ENCODE measurements at places on chromosomes 7 and 10. TPM values are rescaled to one million over a fixed set of nuclear protein-coding genes. Genes with fewer than 3 reads are reported as not detected.

DNA sequence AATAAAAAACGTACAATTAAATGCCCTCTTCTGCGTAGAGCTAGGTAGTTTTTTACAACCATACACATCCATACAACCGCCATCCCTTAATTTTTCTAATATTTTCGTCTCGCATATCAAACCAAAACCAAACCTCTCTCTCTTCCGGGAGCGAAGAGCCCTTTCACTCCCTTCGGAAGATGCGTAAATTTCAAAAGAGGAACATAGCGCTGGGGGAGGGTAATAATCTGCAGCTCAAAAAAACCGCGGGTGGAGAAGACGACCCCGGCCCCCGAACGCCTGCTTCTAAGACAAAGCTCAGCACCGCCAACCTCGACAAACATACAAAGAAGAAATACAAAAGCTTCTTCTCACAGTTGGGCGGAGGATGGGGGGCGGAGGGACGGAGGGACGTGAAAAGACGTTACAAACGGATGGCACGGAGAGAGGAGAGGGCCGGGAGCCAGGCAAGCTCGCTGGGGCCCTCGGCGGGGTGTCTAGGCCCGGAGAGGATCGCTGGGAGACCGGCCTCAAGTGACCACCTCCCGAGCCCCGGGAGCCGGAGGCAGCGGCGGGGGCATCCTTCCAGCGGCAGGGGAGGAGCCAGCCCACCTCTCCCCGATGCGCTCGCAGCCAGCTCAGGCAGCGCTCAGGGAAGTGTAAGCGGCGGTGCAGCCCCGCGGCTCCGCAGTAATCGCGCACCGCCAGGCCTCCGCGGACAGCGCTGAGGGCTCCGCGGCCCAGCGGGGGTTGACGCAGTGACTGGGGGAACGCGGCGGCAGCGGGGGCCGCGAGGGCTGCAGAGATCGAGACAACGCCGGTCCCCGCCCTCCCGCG is 851 bp downstream of the MKRN1 start:
- DNase-seq, result peak; percentile 39

DNA sequence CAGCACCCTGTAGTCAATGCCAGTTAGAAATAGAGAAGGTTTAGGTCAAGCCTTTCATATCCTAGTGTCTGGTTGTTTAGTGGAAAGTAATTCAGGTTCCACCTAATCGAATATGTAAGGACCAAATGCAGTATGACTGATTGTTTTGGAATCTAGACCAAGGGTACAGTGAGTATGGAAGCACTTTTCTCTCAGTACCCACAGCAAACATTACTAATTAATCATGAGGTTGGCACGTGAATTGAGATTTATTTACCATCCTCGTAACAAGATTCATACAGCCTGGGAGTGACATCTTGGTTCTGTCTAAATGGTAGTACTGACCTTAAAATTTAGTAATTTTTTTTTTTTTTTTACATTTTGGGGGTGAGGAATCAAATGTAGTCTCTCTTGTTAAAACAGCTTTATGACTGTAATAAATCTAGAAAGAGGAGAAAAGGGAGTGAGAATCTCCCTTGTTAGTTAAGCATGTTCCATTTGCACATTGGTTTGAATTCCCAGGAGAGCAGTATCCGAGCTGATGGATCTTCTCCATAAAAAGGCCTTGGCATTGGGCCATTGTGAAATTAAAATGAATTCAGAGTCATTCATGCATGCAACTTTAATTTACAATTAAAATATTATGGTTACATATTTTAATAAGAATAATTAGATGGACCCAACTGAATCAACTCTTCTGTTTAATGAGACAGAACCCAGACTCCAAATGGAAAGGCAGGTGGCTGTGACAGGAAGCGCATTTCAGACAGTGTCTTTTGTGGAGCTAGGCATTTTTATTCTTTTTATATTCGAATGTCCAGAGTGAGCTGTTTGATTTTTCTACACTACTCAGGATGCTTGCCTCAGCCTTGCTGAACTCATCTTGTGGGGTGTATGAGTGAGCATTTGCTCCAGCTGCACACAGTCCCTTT is 57.6 kb downstream of the SNX10 start:
- no peak for DNase-seq

DNA sequence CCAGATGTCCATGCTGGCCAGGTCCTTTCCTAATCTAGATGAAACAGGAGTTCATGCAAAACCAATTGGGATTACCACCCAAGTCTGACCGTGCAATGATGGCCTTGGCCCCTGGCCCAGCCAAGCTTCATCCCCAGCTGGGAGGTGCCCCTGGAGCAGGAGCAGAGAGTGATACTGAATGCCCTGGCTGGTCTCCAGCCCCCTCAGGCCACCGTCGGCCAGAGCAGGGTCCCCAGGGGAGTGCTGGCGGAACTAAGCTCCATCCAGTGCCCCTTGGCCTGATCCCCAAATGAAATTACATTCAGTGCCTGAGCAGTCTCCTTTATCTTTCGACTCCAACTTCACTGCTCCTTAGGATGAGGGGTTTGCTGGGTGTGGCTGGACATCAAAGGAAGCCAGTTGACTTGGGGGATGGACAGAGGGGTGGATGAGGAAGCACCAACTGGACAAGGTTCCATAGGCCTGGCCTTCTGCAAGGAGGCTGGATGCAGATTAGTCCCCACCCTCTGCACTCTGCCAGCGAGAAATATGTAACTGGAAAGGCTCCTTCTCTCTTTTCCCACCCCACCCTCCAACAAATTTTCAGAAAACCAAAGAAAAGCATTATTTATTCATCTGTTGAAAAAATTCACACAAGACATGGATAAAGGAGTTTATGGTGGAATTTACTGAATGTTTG is 275.5 kb downstream of the PLXNA4 start:
- DNase-seq, result peak; percentile 22

DNA sequence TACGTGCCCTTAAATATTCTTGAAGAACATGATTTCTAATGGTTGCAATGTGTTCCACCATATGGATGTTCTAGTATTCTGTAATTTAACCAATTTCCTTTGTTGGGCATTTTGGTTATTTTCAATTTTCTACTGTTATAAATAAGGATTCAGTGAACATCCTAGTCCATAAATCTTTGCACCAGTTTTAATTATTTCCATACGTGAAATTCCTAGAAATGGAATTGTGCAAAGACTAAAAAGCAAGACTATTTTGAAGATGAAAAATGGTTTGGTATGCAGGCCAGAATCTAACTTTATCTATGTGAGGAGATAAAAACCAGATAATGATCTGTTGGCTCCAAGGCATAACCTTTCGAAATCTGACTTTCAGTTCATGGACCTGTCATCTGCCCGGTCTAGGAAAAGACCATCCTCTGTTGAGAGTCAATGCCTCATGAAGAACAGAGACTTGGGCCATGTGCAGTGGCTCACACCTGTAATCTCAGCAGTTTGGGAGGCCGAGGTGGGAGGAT is 633.2 kb upstream of the NRP1 start:
- no peak for DNase-seq

DNA sequence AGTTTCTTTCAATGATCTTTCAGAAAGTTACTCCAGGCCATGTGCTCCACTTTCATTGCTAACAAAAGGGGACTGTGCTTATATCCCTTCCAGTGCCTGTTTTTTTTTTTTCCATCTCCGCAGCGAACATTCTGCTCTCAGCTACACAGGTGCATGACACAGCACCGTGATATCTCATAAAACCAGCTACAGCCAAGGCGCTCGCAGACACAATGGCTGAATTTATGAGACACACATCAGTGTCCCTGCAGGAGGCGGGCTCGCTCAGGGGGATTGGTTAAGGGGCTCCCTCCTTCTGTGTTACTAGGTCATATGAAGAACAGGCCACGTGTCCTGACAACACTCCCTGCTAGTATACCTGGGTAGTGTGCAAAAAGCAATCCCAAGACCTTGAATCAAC is 245.5 kb downstream of the SKAP2 start:
- DNase-seq, result no peak

The ELFN1 gene
- total RNA-seq, result 8.7 TPM

- DNase-seq, result no peak
These were observed 80.0 kb downstream of the CSTF2T start for GRCh38 chr10:51619365-51619764.

- peak; percentile 86 for DNase-seq
These were observed 67.4 kb downstream of the HHEX start for GRCh38 chr10:92757066-92757710.

DNA sequence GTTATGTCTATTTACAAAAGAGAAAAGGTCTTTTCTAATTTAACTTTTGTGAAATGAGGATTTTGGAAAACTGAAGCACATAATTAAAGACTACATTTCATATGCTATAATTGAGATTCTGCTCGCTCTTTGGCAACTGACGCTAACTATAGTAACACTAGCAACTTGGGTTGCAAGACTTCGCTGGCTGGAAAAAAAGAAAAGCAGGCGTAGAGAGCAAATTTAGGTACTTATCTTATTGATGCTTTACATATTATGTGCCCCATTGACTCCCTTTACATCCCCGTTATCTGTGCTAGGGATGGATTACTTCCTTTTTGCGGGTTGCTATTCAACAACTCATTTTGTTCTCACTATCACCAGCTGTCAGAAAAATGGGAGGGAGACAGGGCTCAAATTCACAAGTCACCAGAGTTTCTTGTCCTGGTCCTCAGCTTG is 10.5 kb downstream of the SEMA3C start:
- DNase-seq, result no peak

DNA sequence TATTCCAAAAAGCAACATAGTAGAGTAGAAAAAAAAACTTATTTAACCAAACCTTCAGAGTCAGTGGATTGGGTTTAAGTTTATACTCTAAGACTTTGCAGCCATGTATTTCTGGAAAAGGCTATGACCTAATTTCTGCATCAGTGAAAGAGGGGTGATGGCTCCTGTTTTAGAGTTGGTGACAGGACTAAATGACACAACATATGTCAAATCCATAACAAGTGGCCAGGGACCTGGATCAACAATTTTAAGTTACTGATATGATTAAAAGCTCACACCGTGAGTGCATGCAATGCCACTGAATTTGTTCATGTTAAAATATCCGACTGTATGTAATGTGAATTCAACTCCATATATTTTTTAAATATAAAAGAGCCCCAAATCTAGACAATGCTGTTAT is 390.6 kb downstream of the TNS3 start:
- DNase-seq, result no peak

The CALHM1 gene
- total RNA-seq, result not detected

GRCh38 chr10:484925-485661 is 204.4 kb downstream of the DIP2C start:
- no peak for DNase-seq

GRCh38 chr7:81846398-81846797 is 76.6 kb upstream of the HGF start:
- no peak for DNase-seq

All from heart right ventricle (tissue), 16 donors.